GM06990 (cell line): ENCODE measurements at places on chromosomes 11 and 22.

DNA sequence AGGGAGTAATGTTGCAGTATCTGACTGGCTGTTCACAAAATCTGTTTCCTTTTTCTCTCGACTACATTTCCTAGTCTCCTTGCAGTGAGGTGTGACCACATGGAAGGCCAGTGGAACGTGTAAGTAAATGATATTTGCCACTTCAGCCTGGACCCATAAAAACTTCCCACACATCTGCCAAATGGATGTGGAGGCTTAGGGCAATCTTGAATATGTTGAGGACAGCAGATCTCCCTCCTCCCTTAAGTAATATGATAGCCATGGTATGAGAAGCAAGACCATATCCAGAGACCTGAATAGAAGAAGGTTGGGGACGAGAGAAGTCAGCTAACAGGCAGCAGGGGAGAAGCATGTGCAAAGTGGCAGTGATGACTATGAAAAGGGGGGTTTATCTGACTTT, 33.0 kb upstream of the C11orf87 start:
- DNase-seq: no peak

GRCh38 chr22:44211946-44212930, 31.5 kb downstream of the PARVG start:
- no peak for DNase-seq

- no peak for DNase-seq
Observed at GRCh38 chr22:29873943-29874342, 9.0 kb upstream of the MTMR3 start.

DNA sequence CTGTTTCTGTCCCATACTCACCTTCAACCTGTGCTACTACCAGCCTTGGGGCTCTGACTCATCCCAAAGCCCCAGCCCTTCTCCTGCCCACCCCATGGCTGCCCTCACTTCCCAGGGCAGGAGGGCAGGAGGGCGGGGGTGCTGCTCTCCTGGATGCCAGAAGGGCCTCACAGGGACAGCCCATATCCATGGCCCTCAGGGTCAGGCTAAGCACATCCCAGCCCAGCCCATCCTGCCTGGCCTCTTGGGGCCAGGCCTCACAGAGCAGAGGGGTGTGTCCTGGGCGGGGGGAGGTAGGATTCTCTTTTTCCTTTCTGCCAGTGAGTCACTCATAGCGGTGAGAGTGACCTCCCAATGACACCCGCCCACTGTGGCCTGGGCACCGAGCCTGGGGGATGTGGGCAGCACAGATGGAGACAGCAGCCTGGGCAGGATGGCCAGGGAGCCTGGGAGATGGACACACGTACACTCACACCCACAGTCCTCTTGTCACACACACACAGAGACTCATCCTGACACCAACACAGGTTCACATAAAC, 2.4 kb downstream of the LTBP3 start:
- no peak for DNase-seq
